Stimulated activated CD4-positive, alpha-beta T cell treated with anti-CD3 and anti-CD28 coated beads, Interleukin-1b, Interleukin-23, amount 100 ng/mL, for 4 hours (primary cell): ENCODE measurements at places on chromosomes 4 and X.

- DNase-seq: no peak
These were observed 8.4 kb downstream of the NDUFA1 start for GRCh38 chrX:119880076-119880475.

GRCh38 chr4:89576246-89576645 is 260.7 kb downstream of the SNCA start:
- DNase-seq: no peak

DNA sequence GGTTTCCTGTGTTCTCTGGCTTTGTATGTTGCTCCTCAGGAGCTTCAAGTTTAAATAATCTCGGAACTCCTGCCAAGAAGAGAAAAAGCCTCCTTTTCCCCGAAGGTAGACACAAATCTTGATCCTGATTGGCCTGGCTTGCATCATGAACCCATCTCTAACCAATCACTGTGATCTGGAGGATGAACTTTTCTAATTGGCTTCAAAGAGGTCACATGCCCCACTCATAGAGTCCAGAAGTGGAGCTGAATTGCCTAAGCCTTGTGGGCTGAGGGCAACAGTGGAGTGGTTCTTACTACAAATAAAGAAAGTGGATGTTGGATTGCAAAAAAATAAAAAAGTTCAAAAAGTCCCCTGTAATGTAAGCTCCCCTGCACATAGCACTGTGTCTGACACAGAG is 245.9 kb downstream of the MID1IP1 start:
- no peak for DNase-seq

DNA sequence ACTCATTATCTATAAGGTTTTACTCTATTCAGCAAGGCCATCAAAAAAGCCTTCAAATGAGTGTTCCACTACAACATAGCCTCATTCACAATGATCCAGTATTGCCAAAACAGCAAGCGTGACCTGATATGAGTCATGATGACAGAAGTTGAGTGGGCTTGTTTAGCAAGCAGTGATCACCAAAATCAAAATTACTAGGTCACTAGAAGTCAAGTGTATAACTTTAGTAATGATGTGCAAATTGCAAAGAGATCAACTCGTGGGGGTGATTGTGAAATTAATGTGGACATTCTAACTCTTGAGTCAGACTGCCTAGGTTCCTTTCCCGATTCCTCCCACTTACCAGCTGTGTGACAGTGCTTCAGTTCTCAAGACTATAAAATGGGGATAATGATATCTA is 124.5 kb downstream of the CHM start:
- DNase-seq: no peak

DNA sequence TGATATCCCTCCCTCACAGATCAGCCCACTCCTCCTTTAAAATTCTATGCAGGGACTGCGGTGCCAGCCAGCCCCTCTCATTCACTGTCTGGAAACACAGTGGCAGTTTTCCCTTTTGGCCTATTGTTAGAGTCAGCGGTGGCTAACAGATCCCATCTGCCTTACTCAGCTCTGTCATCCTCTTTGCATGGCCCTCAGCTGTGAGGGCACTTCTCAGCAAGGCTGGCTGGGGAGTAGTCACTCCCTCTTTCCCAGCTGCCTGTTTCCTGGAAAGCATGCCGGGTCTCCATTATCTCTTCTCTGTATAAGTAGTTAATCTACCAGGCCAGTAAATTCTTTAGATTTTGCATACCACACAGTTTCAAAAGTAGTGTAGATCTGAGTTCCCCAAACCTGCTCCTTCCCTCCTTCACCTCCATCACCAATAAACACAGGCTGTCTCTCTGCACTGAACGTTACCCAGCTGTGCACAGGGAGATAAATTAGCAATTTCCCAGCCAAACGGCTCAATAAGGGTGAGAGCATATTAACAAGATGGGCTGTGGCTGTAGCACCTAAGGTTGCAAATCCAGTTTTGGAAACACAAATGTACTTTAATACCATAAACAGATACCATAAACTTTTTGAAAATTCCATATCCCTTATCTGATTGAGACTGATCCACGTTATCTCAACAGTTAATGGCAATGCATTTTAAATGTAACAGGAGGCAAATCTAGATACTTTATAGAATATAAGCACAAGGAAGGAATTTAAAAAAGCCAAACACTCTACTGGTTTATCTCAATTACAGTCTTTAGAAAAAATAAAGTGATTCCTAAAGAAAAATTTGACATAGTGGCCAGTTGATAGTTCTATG is 229.3 kb downstream of the ANKRD50 start:
- no peak for DNase-seq

GRCh38 chrX:129714581-129714980 is 24.2 kb upstream of the XPNPEP2 start:
- no peak for DNase-seq

DNA sequence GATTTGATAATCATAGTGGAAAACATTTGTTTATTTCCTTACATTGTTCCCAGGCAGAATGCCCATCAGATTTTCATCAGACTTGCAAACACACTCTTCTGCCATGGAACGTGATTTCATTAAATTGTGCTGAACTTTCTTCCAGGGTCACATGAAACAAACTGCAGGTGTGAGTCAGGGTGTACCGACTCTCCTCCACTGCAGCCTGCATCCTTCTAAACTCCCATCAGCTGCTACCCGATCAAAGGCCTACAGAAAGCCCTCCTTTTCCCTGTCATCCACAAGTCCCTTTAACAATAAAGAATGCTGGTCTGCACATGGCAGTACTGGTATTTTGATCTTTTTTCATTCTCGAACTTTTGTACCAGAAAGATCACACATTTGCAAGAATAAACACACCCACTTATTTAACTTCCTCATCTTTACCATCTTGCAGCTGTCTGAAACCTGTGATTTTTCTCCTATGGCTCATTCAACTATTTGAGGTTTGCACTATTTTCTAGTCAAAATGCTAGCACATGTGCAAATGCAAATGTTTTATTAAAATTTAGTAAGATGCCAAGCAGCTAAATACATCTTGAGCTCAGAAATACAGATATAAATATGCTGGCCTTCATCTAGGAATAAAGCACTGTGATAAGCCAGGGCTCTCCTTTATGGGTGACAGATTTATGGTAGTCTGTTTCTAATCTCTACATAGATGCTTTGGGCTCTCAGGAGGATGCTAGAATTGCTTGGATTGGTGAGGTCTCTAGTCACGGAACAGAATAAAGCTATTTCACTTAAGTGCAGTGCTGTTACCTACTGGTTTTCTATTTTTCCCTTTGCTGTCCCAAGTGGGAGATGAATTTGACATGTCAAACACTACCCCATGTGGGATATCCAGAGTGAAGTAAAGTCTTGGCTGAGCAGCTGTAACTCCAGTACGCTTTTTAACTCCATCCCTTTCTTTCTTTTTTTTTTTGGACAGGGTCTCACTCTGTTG is 25.8 kb upstream of the ARHGAP24 start:
- DNase-seq: no peak

DNA sequence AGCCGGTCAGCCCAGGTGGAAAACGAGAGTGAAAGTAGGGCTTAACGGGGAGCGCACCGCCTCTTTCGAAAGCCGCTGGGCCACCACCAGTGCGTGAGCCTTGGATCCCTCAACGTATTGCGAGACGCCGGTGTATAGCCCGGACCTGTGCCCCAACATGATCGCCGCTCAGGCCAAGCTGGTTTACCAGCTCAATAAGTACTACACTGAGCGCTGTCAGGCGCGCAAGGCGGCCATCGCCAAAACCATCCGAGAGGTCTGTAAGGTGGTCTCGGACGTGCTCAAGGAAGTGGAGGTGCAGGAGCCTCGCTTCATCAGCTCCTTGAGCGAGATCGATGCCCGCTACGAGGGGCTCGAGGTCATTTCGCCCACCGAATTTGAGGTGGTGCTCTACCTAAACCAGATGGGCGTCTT is 929 bp downstream of the MAB21L2 start:
- DNase-seq: no peak

GRCh38 chr4:175970724-175971123 is 94.9 kb upstream of the WDR17 start:
- no peak for DNase-seq

GRCh38 chr4:37537484-37537883 is 148.7 kb downstream of the RELL1 start:
- DNase-seq: no peak

- DNase-seq: no peak
These were observed 343.0 kb downstream of the SLITRK2 start for GRCh38 chrX:146160443-146161203.

DNA sequence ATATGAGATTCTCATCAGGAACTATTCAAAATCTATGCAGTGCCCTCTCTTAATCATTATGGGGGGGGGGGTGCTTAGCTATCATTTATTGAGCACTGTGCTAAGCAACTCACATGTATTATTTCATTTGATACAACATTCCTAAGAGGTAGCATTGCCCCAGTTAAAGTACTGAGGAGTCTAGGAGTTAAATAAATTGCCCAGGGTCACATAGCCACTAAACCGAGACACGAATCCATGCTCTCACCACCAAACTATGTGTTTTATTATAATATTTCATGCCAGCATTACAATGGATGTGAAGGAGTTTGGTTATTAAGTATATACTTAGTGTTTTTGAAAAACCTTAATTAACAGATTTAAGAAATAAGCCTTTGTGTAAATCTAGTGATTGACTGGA is 131.4 kb downstream of the CBR4 start:
- no peak for DNase-seq

GRCh38 chr4:8728536-8729407 is 136.2 kb downstream of the CPZ start:
- no peak for DNase-seq

- DNase-seq: no peak
These were observed 237.8 kb upstream of the JADE1 start for GRCh38 chr4:128571747-128572146.

- no peak for DNase-seq
These were observed 37.0 kb downstream of the ZFP42 start for GRCh38 chr4:188032583-188032982.

- DNase-seq: no peak
These were observed 77.7 kb downstream of the DDX60 start for GRCh38 chr4:168240821-168241220.

GRCh38 chrX:124476562-124476961 is 130.2 kb downstream of the SH2D1A start:
- DNase-seq: no peak

GRCh38 chr4:71474731-71475130 is 135.9 kb downstream of the SLC4A4 start:
- no peak for DNase-seq

DNA sequence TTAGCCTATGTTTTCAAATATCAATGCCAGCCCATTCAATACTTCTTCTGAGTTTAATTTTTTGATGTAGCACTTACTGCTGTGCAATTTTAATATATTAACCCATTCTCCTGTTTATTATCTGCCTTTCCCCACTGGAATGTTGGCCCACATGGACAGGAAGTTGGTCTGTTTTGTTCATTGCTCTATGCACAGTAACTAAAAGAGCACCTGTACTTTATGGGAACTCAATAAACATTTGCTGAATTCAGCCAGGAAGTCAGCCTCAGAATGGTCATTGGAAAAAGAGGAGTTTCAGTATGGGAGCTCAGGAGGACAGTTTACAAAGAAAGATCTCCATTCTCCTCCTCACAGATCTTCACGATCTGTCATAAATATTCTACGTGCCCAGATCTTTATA is 510.5 kb upstream of the AGA start:
- DNase-seq: no peak

GRCh38 chrX:71095033-71095432 is 618 bp upstream of the FOXO4 start:
- no peak for DNase-seq

DNA sequence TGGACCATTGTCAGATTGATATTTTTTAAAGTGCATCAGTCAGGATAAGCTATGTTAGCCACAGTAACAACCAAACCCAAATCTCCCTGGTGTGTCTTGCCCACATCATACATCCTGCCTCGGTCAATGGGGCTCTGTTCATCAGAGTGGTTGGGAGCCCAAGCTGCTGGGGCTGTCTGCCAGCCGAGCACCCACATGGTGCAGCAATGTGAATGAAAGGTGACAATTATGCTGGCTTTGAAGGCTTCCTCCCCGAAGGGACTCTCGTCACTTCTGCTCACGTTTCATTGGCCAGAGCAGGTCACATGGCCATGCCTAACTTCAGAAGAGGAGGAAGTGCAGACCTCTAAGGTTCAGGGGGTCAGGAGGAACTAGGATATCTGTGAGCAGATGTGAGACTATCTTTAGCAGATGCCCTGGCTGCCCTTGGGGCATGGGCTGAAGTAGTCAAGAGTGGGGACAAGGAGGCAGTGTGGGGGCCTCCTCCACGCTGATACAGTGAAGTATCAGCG is 1.3 kb upstream of the JAKMIP1 start:
- DNase-seq: no peak

GRCh38 chrX:102849396-102849795 is 87.7 kb upstream of the RAB40AL start:
- DNase-seq: no peak

DNA sequence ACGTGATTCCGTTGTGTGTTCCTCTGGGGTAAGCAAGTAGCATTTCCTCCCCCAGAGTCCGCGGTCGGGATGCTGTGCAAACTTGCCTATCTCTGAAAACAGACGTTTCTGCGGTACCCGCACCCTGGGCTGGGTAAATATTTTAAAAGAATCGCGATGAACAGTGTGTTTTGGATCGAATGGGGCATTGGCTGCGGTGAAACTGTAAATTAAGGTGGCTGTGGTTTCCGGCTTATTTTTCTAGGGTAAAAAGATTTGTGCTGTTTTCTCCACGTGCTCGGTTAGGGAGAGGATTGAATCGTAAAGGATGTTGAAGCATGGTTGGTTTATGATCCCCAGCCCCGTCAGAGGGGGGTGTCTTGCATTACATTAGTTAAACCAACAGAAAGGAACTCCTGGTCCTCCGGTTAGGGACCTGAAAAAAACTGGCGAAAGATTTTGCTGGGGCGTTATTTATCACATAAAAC is 1.2 kb downstream of the HHIP start:
- no peak for DNase-seq

- DNase-seq: no peak
These were observed 38.7 kb upstream of the FGF2 start for GRCh38 chr4:122787940-122788339.

DNA sequence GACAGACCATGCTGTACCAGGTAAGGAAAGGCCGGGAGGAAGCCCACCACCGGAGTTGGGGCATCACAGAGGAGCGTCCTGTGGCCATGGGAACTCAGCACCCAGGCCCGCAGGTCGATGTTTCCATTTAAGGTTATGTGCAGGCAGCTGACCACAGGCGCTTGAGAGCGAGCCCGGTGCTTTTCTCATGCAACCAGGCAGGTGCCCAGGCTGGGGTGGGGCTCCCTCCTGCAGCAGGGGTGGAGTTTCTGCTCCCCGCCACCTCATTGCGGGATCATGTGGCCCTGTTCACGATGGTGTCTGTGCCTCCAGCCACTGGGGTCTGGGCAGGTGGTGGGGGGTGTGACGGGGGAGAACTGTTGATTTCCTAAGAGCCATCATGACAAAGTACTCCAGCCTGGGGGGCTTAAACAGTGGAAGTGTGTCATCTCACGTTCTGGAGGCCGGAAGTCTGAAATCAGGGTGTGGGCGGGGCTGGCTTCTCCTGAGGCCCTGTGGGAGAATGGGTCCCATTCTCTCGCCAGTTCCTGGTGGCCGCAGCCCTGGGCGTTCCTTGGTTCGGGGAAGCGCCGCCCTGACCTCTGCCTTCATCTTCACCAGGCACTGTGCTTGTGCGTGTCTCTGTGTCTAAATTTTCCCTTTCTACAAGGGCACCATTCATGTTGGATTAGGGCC is 60.9 kb downstream of the CPZ start:
- DNase-seq: no peak
